Activated gamma-delta T cell treated with Interleukin-2 at 50 U/mL for 16 hours (primary cell): ENCODE measurements at places on chromosomes 5 and 9.

- no peak for DNase-seq
These were observed 3.8 kb downstream of the BARHL1 start for GRCh38 chr9:132585954-132586829.

- DNase-seq = no peak
These were observed 4.4 kb upstream of the BHMT start for GRCh38 chr5:79107020-79107796.

DNA sequence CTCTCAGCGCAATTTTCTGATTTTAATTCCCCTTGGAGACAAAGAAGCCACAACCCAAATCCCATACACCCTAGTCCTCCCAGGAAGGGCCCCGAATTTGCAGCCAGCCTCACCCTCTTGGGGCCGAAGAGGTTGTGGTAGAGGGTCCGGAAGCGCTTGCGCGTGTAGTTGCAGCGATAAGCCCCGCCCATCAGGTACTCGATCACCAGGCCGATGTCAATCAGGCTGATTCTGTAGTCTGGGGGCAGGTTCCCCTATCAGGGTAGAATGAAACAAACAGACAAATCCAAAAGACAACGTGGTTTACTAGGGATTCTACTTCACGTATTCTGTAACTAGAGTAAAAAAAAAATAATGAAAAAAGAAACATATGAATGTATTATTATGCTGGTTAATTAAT is 210.6 kb upstream of the KLF9 start:
- no peak for DNase-seq

DNA sequence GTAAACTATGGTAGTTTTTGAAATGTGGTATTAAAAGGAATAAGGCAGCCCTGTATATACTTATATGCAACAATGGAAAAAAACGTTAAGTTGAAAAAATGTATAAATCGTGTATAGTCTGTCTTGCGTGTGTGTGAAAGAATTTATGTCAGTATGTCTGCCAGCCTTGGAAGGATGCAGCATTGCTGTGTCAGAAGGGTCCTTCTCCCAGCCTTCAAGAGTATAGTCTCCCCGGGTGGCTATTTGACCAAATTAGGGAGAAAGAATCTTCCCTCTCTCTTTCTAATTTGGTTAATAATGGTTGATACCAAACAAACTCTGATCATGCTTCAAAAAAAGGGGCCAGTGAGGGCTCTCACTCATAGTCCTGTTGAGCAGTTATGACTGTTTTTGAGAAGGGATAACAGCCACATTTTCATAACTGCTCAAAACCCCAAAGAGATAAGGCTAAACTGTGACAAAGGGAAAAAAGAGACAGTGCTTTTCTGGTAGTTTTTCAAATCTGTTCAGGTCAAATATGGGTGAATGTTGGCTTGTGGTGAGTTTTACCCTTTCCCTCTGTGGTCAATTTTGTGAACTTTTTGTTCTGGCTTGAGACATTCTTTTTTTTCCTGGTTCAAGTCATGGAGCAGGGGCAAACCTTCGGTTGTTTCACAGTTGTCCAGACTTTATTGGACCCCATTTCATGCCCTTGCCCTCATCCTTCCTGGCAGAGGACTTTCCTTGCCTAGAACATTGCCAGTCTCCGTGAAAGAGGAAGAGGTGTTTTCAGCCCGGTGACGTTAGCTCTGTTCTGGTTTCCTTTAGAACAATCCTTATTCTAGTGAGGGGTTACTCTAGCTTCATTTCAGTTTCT is 21.0 kb downstream of the SNX30 start:
- DNase-seq = no peak

DNA sequence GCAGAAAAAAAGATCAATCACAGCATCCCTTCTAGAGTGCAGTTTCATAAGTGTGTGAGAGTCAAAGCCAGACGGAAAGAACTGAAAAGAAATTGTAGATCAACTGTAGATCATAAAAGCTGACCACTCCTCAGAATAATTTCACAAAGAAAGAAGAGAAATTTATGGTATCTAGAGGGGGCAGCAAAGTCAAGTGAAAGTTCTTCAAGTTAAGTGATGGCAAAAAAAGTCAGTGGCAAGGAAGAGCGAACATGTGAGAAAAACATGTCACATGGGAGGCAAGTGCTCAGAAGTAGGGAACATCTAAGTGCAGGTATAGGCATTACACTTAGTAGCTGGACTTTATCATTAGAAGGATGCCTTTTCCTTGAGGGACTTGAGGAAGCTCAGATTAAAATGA is 245.1 kb upstream of the ISL1 start:
- DNase-seq = no peak

GRCh38 chr9:123645762-123646161 is 284.2 kb downstream of the DENND1A start:
- no peak for DNase-seq

GRCh38 chr5:135890867-135891266 is 4.8 kb downstream of the IL9 start:
- no peak for DNase-seq

DNA sequence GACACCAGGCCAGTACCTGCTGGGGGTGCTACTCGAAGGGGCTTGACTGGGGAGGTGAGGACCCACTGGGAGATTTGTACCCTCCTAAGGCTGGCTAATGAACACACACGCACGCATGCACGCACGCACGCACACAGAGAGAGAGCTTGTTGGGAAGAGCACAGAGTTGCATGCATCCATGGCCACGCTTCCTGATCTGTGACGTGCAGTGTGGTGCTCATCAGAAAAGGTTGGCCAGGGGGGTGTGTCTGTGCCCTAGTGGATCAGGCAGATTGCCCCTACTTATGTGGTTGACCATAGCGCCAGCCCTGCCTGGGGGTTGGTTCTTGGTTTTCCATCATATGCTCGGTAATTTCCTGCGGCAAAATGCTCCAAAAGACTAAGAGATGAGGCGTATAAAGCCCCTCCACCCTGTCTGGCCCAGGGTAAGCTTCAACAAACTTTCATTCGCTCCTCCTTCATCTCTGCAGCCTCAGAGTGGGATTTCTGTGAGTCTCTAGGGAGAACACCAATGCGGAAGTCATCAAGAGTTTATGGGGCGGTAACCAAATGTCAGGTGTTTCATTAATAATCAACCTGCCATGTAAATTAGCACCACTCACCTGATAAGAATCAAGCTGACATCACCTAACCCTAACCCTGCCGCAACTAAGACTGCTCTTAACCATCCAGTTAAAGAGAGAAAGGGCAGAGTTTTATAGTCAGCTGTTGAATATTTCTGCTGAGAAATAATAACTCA is 8.0 kb upstream of the GFI1B start:
- DNase-seq = no peak

- no peak for DNase-seq
These were observed 67.9 kb upstream of the UNC5A start for GRCh38 chr5:176742246-176743105.

DNA sequence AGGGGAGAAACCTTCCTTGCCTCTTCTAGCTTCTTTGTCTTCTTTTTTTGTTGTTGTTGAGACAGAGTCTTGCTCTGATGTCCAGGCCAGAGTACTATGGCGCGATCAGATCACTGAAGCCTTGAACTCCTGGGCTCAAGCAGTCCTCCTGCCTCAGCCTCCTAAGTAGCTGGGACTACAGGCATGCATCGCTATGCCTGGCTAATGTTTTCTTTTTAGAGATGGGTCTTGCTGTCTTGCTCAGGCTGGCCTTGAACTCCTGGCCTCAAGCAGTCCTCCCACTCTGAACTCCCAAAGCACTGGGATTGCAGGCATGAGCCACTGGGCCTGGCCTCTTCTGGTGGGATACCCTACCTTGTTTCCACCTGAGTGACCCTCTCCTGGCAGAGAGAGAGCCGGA is 3.4 kb upstream of the PAXX start:
- no peak for DNase-seq

DNA sequence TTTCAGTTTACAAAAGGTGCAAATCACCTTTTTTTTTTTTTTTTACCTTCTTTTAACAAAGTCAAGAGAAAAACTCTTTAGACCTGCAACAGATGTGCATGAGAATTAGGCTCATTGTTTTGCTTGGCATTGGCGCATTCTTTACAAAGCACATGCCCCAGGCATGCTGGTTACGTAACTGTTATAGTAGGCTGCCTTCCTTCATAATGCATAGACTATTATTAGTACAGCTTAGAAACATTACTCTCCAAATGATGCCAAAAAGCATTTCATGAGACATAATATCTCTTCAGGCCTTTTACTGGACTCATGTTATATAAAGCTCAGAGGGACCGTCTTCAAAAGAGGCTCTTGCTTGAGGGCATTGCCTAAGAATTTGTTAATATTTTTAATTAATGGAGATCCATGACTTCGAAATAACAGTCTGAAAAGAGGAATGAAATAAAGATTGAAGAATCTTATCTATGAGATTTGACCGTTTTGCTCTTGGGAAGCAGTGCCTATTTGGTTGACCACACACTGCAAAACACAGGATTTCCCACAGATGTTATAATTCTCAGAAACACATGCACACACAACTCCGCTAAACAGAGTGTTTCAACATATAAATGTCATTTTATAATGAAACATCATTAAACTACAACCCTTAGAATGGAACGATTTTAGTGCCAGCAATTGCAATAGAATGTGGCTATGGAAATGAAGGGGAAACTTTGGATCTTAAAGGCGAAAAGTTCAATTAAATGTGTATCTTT is 478.7 kb downstream of the PRR16 start:
- DNase-seq = no peak

DNA sequence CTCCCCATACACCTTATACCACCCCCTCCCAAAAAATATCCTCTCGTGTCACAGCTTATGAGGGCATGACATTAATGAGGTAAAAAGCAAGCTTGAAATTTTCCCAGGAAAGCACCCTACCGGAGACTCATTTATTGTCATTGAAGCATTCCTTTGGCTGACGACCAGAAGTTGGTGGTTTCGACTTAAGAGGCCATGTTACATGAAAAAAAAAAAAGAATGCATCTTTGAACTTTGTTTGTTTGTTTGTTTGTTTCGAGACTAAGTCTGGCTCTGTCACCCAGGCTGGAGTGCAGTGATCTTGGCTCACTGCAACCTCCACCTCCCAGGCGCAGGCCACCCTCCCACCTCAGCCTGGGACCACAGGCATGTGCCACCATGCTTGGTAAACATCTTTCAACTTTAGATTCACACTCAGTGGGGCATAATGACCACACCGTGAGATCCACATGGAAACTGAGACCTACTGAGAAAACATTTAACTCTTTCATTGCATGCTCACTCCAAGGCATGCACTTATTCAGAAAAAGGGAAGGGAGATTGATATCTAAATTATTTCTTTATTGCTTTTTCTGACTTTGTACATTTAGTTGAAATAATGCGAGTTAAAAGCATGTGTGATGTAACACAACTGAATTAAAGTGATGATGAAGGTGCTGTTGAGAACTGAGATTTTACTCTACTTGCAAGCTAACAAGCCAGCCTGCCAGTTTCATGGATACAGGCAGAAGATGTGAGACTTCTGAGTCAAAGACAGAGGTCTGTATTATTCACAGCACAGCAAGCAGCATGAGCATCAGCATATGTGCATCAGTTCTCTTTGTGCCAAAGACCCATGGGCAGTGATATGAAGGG is 5.1 kb upstream of the RAB14 start:
- no peak for DNase-seq

DNA sequence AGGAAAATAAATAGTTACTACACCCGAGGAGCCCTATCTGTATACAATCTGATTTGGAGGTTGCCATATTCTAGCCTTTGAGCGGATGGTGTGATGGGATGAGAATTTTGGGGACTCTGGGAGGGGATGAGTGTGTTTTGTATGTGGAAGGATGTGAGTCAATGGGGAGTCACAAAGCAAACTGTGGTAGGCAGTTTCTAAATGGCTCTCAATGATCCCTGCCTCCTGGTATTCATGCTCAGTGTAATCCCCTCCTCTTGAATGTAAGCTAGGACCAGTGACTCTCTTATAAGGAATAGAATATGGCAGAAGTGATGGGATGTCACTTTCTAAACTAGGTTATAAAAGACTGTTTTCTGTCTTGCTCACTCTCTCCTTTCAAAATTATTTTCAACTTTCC is 205.7 kb upstream of the RIOK2 start:
- DNase-seq = no peak

DNA sequence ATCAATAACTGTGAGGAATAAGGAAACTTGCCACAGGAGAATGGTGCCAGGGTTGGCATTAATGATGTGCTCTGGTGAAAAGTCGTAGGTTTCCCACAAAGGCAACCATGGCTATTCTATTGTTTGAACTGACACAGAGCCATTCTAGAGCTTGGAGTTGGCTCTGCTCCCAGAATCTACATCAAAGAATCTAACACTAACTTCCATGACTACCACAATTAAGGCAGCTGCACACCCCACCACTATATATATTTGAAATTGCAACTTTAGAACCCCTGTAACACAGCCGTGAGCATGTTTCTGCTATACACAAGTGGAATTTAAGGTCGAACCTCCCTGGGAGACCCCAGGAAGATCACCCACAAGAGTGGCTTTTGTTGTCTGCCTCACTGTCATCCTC is 89.7 kb upstream of the CCDC152 start:
- DNase-seq = no peak

DNA sequence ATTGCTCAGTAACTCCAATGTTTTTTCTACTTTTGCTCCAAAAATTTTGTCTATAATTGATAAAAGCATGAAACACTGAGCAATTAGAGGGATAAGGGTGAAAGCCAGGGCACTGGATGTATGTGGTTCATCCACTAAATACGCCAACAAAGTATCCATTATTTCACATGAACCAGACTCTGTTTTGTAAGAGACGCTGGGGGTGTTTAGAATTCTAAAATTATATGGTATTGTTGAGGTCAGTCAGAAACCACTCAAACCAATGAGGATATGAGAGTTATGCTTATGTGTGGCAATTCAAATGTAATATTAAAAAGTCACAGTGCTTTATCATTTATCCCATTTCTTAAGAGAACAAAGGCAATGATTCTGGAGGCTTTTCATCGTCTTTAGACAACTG is 220.2 kb downstream of the EFNA5 start:
- DNase-seq = no peak

DNA sequence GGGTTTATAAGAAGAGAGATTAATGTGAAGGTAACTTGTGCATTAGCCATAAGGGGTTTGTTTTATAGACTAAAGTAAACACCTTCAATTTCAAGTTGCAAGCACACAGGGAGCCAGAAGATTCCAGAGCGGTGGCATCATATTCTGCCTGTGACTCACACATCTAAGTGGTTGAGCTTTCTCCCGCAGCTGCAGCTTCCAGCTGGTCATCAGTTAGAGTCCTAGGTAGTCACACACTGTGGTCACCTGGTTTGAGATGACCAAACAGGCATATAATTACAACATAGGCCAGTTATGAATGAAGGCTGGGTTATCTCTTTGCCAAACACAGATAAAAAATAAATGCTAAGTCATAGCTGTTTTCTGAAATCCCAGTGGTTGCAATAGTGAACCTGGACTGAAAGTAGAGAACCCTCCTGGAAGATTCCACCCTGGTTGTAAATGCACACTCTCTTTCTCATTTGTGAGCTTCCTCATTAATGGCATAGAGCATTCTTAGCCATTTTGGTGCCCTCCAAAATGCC is 171.3 kb downstream of the GDNF start:
- DNase-seq = no peak
